ENCODE measurements at places on chromosomes 3 and 15.

DNA sequence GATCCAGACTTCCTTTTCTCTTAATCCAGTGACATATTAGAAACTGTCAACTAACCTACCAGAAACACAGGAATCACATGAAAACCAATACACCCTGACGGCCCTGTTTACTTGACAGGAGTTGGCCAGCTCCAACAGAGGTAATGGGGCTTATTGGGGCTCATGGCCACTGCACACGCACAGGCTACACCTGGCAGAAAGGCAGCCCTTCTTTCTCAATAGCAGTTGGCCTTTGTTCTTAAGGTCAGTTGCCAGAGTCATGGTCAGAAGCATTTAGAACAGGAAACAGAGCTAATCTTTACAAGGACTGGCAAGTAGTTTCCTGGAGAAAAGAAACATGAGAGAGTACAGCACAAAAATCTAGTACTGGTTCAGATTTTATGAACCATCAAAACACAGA lies 181.8 kb downstream of the MAGI1 start:
- no peak for DNase-seq

- no peak for DNase-seq
Measured at GRCh38 chr15:37004981-37005735, 95.2 kb downstream of the MEIS2 start.

- DNase-seq, result no peak
Measured at GRCh38 chr3:31265646-31266428, 266.9 kb upstream of the STT3B start.

GRCh38 chr3:42855219-42855546 lies 20.5 kb downstream of the CYP8B1 start:
- no peak for DNase-seq

DNA sequence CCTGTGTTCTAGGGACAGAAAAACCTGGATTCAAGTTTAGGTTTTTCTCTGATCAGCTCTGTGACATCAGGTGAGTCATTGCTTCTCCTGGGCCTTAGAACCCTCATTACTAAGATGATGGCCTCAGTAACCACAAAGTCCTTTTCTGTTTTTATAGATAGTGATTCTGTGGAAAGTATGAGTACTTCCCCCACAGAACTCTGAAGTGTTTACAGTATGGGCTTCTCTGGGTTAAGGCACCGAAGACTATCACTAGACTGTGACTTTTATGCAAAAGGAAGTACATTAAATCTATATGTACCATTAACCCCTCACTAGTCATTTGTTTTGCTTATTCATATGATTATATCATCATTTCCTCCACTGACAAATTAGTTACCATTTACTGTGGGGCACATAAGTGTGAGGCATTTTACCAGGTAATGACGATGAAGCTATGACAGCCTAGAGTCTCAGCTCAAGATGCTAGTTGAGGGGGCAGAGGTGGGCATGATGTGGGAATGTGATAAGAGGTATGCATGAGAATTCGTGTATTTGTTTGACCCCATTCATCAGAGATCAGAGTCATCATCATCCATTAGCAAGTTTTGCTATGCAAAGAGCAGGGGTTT lies 15.0 kb upstream of the RORA start:
- DNase-seq, result no peak
